ENCODE measurements at places on chromosomes 4 and X.

DNA sequence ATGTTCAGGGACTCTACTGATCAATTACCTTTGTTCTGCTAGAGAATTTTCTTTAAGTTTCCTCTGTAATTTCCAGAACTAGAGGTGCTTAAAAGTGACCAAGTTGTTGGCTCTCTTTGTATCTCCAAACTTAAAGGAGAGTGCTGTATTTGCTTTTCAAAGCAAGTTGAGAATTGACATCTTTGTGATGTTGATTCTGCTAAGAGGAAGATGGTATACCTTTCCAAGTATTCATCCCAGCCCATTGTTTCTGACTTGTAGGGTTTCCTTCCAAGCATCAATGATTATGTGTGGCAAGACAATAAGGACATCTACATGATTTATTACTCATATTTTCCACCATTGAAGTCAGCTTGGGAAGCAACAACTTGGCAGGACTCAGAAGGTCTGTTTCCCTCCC lies 190.6 kb downstream of the GC start:
- no peak for DNase-seq

DNA sequence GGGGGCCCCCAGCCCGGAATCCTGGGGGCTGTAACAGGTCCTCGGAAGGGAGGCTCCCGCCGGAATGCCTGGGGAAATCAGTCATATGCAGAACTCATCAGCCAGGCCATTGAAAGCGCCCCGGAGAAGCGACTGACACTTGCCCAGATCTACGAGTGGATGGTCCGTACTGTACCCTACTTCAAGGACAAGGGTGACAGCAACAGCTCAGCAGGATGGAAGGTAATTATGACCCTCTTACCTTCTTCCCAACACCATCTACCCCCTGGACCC lies 1.0 kb downstream of the FOXO4 start:
- no peak for DNase-seq

- no peak for DNase-seq
These were observed 57.2 kb downstream of the MAP9 start for GRCh38 chr4:155319516-155319915.

DNA sequence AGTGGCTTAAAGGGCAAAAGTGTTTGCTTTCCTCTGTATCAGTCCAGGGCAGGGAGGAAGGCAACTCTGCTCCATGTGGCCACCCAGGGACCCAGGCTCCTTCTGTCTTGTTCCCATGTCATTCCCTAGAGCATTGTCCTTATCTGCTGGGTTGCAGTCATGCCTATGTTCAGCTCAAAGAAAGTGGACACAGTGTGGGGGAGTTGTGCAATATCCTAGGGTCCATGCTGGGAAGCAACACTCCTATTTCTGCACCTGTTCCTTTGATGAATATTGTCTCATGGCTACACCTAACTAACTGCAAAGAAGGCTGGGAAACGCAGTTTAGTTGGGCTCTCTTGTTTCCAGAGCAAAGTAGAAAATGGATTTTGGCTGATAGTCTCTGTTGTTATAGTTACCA lies 107.0 kb upstream of the OTUD4 start:
- DNase-seq = no peak

DNA sequence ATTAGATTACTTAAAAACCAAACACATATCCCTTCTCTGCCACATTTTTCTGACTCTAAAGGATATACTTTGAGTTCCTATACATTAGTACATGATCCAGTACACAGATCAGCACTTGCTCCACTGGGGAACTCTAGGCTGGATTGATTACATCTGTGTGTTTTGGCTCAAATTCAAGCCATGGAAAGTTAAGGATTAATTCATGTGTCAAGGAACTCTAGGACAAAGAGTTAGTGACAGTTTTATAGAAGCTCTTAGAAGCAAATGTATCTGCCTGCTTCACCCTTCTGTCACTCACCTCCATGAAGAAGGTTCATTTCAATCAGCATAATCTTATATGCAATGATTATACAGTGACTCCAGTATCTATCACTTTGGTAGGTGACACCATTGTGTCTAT lies 43.2 kb downstream of the SCFD2 start:
- DNase-seq = no peak

DNA sequence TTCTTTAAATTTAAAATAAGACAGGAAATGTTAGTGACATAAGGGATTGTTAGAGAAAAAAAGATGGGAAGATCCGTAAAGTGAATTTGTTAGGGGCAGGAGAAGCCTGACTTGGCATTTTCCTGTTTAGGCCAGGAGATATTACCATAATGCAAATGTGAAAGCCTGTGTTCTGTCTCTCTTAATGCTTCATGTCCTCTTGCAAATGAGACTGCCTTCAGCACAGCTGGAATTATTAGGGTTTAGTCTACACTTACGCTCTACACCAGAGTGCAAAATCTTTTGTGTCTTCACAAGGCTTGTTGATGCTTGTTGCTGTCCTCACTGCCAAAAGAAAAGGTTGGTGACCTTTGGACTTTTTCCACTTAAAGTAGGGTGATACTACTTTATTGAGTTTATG lies 56.8 kb downstream of the JADE1 start:
- no peak for DNase-seq

DNA sequence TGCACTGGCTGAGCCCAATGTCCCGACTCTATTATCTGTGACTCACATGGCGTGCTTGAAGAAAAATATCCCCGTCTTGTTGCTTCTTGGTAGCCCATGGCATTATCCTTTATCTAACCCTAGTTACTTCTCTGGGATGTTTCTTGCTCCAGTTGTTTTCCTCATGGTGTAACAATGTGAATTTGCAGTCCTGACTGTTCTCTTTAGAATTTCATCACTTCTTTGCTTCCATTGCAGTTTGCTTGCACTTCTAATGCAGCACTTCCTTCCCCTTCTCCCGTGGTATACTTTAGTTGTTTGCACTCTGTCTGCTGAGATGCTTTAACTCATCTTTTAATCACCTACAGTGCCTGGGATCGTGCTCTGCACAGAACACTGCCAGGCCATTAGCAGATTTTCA lies 126.9 kb downstream of the MAML3 start:
- DNase-seq = no peak

DNA sequence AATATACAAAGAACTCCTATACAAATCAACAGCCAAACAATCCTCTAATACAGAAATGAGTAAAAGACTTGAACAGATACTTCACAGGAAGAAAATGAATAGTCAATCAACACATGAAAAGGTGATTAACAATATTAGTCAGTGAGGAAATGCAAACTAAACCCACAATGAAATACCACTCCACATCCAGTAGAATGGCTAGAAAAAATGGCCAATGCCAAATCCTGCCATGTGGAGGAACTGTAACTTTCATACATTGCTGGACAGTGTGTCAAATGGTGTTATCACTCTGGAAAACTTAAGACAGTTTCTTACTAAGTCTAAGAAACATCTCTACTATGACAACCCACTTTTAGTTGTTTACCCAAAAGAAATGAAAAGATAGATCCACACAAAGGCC lies 59.5 kb downstream of the NSG1 start:
- DNase-seq = no peak

DNA sequence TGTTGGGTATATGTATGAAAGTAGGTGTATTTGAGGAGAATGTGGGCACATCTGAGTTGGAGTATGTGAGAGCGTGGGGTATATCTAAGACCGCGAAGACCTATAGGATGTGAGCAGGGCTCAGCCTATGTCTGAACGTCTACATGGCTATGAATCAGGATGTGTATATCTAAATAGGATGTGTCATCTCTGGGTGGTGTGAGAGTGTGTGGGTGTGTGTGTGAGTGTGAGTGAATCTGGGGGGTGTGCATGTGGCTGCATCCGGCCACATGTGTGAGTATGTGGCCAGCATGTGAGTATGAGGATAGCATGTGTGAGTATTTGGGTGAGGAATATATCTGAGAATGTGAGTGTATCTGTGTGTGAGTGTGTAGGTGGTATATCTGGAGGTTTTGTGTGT lies 7.7 kb downstream of the GPR173 start:
- DNase-seq = no peak

DNA sequence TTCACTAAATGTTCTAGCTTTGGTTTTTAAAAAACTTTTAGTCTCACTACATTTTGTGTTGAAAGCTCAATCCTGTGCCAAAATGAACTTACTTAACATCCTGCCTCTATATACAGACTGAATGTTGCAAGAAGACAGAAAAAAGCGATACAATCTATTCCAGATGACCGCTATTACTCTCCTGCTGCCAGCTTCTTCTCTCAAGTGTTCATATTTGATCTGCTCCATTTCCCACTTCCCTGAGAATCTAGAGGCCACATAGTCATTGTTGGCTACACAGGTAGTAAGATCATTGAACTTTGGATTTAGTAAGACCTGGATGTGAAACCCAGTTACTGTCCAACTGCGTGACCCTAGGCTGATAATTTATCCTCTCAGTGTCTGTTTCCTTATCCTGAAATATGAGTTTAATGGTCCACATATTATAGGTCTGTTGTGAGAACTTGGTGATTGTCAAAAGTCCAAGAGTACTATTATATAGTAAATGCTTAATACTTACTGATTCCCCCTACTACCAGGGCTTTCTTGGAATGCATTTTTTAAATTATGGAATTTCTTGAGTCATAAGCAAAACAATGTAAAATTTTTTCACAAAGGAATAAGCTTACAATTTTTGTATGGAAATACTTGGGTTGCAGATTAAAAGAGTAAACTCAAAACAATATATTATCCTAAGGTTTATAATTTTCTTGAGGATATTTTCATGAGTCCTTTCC lies 976.8 kb upstream of the ADGRL3 start:
- no peak for DNase-seq

DNA sequence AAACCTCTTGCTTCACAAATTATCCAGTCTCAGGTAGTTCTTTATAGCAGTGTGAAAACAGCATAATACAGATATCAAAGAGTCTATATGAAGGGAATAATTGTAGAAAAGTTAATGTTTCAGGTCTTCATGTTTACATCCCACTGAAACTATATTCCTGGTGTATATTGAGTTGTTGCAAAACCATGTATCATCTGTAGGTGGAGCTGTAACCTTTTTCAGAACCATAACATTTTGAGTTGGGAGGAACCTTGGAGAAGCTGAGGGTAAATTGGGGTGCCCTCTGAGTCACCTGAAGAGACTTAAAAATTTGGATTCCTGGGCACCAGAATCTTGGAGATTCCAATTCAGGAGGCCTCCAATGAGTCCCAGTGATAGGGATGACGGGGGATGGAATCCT lies 51.9 kb upstream of the TAPT1 start:
- DNase-seq = no peak

DNA sequence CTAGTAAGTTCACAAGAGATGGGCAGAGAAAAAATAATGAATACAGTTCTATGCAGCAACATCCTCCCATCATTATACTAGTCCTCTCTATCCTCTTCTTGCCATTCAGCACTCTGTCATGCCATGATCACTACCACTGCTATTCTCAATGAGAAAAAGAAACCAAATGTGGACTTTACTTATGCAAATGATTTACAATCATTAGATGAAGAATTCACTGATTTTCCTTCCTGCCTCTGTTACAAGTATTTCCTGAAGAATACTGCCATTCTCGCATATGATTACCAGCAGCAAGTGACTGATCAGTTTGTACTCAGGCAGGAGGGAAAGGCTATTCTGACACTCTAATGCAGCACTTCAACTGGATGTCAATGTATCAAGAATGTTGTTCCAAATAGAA lies 50.3 kb downstream of the WDFY3 start:
- DNase-seq = no peak

DNA sequence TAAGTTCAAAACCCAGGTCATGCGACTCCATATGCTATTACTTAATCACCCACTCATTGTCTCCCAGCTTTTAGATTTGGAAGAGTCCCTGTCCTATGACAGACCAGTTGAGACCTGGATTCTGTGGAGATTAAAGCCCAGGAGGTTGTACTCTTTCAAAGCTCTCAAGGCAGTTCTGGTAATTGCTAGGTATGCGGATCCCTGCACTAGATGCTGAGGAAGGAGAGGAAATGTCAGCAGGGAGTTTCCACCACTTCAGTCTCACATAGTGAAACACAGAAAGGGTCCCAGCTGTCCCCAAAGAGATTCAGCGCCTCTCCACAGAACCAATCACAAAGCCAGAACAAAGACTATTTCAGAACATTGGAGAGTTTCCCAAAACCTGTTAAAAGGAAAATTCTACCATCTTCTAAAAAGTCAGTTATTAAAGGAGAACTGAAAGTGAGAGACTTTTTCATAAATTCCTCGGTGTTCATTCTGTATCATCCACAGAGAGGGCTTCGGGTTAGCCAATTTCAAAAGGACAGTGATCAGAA lies 53.4 kb downstream of the IRF2 start:
- DNase-seq = no peak

DNA sequence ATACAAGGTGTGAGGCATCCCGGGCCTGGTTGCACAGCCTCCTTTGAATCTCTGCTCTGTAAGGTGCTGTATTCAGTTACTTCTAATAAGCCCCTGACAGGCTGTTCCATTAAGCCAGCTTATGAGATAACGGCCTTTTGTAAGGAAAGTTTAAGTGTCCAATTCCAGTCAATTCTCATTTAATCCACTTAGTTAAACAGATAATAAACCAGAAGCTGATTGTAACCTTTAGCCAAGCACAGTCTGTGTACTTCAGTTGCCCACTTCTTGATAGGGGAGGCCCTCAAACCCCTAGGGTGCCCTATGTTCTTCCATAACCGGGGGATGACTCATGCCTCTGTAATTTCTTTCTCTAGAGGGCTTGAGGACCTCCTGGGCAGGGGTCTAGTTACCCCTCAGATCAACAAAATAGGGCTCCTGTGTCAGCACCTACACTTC lies 63.4 kb downstream of the RASL11B start:
- DNase-seq = no peak

DNA sequence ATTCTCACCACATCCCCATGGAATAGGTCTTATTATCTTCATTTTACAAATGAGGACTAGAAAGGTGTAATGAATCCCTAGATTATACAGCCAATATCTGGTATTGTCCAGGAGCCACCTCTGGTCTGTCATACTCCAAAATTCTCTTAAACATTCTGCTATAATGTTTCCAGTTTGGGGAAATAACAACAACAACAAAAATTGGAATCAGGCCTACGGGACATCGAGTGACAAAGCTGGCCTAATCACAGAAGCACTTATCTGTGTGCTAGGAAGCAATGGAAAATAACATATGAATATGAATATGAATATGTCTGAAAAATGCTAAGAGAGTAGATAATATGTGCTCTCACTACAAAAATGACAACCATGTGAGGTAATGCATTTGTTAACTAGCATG lies 264.1 kb downstream of the GASK1B start:
- no peak for DNase-seq

All from stimulated activated CD8-positive, alpha-beta memory T cell treated with anti-CD3 and anti-CD28 coated beads, Interleukin-2, amount 100 ng/mL, for 1 hour (primary cell).